AG04449 (cell line): ENCODE measurements at places on chromosomes 6 and 20.

- no peak for DNase-seq
Observed at GRCh38 chr20:15916623-15917022, 656.6 kb downstream of the KIF16B start.

GRCh38 chr6:138909511-138909910, 78.5 kb downstream of the REPS1 start:
- no peak for DNase-seq

DNA sequence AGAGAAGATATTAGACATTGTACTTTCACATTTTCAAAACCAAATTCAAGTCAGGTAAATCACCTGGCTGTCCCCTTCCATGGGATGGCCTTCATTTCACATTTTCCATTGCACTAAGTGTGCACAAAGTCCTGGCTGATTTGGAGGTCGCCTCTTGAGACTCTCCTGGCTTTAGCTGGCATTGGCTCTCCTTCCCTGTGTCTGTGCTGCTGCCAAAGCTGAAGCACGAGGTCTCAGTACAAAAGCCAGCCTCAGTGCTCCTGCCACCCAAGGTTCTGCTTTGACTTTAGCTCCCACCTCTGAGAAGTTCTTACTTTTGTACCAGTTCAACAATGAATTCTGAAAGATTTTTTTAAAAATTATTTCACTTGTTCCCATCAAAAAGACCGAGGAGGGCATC, 289.2 kb upstream of the CNR1 start:
- no peak for DNase-seq

DNA sequence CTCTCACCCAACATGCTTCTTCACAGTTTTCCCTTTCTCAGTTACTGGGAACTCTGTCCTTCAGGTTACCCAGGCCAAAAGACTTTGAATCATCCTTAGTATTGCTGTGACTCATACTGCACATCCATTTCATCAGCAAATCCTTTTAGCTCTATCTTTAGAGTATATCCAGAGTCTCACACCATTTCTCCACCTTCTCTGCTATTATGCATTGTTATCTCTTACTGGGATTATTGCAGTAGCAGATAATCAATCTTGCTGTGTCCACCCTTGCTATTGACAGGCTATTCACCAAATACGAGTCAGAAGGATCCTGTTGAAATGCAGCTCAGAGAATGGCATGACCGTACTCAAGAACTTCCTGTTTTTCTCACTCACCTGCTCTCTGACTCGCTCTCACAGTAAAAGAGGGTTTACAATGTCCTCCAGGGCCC, 57.3 kb downstream of the BCKDHB start:
- peak; percentile 51 for DNase-seq

DNA sequence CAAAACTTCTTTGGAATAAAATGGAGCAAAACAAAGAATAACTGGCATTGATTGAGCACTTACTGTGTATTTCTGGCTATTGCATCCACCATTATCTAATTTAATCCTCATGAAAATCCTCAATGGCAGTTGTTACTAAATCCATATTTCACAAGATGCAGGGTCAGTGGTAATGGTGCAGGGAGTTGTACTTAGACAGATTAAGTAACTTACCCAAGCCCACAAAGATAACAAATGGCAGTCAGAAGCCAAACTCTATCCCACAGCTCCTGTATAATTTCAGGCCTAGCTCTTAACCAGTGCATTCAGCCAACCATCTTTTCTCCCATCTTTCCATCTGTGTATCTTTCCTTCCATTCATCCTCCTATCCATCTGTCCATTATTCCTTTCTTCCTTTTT, 29.3 kb upstream of the SSTR4 start:
- no peak for DNase-seq

DNA sequence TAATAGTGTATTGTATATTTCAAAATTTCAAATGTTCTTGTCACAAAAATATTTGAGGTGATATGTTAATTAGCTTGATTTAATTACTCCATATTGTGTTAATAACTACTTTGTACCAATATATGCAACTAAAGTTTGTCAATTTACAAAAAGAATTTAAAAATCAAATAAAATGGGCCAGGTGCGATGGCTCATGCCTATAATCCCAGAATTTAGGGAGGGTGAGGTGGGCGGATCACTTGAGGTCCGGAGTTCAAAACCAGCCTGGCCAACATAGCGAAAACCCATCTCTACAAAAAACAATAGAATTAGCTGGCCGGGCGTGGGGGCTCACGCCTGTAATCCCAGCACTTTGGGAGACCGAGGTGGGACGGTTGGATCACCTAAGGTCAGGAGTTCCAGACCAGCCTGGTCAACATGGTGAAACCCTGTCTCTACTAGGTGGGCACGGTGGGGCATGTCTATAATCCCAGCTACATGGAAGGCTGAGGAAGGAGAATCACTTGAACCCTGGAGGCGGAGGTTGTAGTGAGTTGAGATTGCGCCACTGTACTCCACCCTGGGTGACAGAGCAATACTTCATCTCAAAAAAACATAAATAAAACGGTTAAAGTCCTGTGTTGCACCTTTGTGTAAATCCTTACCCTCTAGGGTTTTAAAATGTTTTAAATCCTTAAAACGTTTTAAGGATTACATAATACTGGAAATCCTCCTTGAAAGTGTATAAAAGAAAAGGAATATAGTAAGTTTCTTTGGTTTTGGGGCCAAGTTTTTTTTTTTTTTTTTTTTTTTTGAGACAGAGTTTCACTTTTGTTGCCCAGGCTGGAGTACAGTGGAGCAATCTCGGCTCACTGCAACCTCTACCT, 4.0 kb downstream of the HSPA1B start:
- DNase-seq, result no peak

- no peak for DNase-seq
Observed at GRCh38 chr6:119116712-119117281, 38.3 kb upstream of the FAM184A start.

- no peak for DNase-seq
Observed at GRCh38 chr6:161545741-161546140, 271.9 kb upstream of the AGPAT4 start.

DNA sequence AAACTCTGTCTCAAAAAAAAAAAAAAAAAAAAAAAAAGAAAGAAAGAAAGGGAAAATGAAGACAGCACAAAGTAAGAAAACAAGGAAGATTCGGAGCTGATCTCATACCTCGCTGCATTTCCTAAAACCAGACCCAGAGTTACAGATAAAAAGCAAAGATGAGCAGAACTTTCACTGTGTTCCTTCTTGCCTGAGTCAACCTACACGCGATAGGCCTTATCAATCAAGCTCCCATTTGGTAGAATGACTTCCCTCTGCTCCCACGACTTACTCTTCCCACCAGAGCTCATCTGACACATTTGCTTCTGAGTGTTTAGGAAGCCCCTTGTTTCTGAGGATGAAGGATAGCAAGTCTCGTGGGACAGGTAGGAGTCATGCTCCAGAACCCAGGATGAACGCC, 302.9 kb downstream of the TFAP2A start:
- no peak for DNase-seq

- DNase-seq, result no peak
Observed at GRCh38 chr20:6848041-6848440, 80.6 kb downstream of the BMP2 start.

DNA sequence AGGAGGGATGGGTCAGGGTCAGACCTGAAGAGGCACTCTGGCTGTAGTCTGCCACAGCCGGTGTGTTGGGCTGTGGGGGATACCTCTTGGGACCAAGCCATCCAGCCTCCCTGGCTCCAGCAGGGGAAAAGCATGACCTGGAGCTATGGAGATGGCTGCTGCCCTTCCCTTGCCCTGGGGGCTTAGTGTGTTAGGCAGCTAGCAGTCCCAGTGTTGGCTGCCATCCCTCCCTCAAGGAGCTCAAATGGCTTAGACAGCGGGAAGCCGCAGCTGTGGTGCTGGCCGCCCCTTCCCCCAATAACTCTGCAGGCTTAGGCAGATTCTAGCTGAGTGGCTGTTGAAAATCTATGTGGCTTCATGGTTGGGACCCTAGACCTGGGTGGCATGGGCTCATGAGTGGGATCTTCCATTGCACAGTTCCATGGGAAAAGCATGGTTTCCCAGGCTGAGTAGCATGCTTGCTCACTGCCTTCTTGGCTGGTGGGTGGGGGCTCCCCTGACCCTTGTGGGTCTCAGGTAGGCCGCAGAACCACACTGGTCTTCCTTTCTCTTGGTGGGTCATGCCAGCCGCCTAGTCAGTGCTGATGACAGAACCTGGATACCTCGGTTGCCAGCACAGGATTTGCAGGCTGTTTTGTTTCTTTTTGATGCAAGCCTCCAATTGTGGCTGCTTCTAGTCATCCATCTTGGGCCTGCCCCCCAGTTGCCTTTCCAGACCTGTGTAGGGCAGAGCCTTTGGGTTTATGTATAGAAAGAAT, 69.0 kb upstream of the AHI1 start:
- no peak for DNase-seq

- DNase-seq, result peak; percentile 50
Observed at GRCh38 chr6:7587631-7588100, 2.3 kb upstream of the SNRNP48 start.

GRCh38 chr6:30885999-30886896, 1.9 kb downstream of the DDR1 start:
- DNase-seq, result no peak

- no peak for DNase-seq
Observed at GRCh38 chr6:164612751-164613150, 696.7 kb downstream of the C6orf118 start.

DNA sequence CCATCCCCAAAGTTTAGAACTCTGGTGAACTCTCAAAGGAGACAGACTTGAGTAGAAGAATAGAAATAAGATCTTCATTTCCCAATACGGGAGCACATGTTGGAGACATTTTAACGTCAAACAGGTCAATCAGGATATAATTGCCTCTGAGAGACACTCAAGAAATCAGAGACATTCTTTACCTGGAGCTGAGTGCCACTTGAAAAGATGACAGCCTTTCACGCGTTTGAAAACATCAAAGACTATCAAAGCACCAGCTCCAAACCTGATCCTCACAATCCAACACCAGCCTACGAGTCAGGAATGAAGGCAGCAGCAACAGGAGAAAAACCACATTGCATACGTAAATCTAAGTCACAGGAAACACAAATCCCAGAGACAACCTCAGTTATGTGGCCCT, 571.5 kb upstream of the CDH4 start:
- DNase-seq, result no peak

DNA sequence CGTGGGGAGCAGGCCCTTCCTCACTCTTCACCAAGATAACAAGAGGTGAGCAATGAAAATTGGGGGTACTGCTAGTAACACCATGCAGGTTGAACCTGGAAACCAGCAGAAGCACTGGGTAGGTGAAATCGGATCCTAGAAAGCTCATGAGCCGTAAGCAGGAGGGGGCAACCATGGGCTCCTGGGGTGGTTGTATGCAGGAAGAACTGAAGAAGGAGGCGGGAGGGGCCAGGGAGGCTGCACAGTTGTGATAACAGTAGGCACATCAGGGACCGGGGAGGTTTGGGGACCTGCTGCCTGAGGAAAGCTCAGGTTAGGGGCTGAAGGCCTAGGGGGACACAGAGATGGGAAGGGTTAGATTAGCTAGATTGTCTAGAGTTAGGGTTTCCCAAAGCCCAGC, 5.6 kb upstream of the LY6G5C start:
- no peak for DNase-seq

GRCh38 chr6:21915707-21916260, 322.2 kb downstream of the SOX4 start:
- DNase-seq, result peak; percentile 37

GRCh38 chr6:142279350-142280180, 22.2 kb upstream of the ADGRG6 start:
- DNase-seq, result no peak

DNA sequence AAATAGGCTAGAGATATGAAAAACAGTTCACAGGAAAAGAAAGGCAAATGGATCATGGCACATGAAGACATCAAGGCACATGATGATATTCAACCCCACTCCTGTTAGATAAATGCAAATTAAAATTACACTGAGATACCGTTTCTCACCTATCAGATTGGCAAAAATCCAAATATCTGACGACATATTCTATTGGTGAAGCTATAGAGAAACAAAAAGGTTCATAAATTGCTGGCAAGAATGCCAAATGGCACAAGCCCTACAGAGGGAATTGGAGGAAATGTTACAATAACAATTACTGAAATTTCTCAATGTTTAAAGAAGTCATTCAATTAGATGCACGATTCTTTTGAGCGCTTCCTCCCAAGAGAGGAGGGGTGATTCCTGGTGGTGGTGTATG, 45.3 kb upstream of the DSN1 start:
- no peak for DNase-seq

GRCh38 chr6:79928478-79928998, 18.8 kb downstream of the ELOVL4 start:
- no peak for DNase-seq

DNA sequence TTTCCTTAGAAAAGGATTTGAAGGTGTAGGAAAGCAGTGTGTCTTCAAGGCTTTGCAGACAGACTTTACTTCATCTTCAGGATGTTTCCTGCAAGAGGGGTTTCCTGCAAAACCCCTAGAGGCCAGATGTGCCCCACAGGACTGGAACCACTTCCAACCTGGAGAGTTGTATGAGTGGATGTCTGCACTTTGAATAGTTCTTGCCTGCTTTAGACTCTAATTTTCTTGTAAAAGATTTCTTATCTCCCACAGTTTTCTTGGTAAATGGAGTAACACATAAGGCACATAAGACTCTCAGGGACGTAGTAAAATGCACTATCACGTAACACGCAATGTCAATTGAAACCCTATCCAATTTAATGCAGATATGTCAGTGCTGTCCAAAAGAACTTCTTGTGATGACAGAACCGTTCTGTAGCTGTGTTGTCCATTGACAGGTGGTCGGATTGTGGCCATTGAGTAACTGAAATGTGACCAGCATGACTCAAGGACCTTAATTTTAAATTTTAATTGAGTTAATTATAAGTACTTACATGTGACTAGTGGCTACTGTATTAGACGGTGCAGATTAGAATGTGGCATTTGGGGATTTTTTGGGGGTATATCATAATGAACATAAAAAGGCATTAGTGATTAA, 118.7 kb downstream of the JARID2 start:
- DNase-seq, result no peak

- no peak for DNase-seq
Observed at GRCh38 chr20:18567739-18568091, 483 bp downstream of the SMIM26 start.

- no peak for DNase-seq
Observed at GRCh38 chr6:1385129-1386037, 4.0 kb upstream of the FOXF2 start.

- DNase-seq, result no peak
Observed at GRCh38 chr6:40721271-40721952, 134.2 kb upstream of the LRFN2 start.

GRCh38 chr6:43455531-43456428, at the start of gene DLK2:
DLK2 (minus strand) TSS chr6:43455548; CDS start chr6:43454825, 723 bp downstream.
- DNase-seq, result no peak

- DNase-seq, result no peak
Observed at GRCh38 chr6:36625158-36625919, 31.2 kb downstream of the SRSF3 start.
